ENCODE measurements at places on chromosomes 7 and 10.

DNA sequence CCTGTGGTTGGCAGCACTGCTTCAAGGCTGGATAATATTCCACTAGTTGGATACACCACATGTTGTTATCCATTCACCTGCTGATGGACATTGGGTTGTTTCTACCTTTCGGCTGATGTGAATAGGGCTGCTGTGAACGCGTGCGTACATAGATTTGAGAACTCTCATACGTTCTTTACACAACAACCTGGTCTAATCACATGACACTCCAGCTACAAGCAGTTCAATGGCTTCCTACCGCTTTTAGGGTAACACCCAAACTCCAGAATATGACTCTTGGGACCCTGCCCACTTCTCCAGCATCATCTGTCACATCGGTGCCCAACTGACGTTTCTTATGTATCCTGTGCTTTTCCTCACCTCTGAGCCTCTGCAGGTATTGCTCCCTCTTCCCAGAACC is 114.6 kb downstream of the ABLIM1 start:
- no peak for DNase-seq

DNA sequence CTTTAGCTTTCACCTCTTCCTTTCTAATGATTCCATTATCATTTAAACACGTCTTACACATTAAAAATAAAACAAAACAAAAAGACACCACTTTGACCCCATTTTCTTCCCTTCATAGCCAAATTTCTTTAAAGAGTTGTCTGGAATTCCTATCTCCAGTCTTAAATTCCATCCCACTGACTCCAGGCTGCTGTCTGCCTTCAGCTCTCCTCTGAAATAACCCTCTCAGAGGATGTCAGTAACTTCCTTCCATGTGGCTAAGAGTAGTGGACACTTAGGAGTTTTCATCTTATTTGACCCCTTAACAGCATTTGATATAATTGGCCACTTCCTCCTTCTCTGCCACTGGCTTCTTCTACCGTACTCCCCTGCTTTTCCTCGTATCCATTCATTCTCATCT is 69.6 kb upstream of the MKX start:
- no peak for DNase-seq

DNA sequence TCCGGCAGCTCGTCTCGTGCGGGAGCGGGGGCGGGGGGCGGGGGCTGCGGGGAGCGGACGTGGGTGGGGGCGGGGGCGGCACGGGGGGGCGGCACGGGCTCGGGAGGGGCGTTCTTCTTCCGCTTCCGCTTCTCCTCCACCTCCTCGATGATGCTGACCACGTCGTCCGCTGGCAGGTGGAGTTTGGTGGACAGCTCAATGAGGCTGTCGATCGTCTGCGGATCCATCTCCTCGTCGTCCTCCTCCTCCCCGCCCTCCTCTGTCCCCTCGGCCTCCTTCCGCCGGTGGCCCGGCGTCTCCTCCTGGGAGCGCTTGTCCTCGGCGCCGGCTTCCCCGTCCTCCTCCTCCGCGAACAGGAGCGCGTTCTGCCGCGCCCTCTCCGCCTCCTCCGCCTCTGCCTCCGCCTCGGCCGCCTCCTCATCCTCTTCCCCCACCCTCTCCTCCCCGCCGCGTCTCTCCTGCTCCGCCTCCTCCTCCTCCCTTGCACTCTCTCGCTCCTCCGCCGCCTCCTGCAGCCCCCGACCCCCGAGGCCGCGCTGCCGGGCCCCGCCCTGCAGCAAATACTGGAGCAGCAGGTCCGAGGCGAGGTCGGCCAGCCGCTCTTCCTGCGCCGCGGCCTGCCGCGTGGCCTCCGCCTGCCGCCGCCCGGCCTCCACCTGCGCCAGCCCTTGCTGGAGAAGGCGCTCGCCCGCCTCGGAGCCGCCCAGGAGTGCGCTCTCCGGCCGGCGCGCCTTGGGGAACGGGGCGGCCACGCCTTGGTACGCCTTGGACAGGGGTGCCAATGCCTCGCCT is 1.9 kb downstream of the VGF start:
- no peak for DNase-seq

DNA sequence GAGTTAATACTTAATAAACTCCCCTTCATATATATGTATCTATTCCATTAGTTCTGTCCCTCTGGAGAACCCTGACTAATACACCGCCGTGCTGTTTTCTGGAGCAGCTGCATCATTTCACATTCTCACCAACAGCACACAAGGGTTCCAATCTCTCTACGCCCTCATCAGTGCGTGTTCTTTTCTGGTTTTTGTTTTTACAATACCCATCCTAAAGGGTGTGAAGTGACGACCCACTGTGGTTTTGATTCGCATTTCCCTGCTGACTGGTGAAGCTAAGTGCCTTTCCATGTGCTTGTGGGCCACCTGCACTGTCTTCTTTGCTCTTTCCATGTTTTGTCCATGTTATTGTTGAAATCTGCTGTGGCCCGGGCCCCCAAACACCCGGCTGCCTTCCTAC is 11.0 kb upstream of the INSIG1 start:
- DNase-seq = no peak

DNA sequence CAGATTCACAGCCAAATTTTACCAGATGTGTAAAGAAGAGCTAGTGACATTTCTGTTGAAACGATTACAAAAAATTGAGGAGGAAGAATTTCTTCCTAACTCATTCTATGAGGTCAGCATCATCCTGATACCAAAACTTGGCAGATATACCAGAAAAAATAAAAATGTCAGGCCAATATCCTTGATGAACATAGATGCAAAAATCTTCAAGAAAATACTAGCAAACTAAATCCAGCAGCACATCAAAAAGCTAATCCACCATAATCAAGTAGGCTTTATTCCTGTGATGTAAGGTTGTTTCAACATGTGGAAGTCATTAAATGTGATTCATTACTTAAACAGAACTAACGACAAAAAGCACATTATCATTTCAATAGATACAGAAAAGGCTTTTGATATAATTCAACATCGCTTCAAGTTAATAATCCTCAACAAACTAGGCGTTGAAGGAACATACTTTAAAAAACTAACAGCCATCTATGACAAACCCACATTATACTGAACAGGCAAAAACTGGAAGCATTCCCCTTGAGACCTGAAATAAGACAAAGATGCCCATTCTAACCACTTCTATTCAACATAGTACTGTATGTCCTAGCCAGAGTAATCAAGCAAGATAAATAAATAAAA is 807.7 kb upstream of the ZWINT start:
- DNase-seq = no peak

GRCh38 chr10:114102256-114102655 is 58.6 kb downstream of the ADRB1 start:
- DNase-seq = no peak

DNA sequence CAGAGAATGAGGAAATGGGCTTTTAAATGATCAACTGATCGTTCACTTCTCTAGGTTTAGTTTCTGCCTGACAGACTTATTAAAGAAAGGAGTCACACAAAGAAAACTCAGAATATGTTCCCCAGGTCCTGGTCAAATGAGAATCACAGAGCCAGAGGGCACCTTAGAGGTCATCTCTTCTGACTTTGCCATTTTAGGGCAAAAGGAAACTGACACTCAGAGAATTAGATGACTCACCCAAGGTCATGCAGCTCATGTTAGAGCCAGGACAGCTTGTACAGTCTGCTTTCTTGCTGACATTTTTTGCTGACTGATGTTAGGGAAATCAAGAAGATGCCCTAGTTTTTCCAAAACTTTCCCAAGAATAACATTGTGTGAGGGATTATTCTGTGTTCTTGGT is 312.7 kb upstream of the SP8 start:
- no peak for DNase-seq

DNA sequence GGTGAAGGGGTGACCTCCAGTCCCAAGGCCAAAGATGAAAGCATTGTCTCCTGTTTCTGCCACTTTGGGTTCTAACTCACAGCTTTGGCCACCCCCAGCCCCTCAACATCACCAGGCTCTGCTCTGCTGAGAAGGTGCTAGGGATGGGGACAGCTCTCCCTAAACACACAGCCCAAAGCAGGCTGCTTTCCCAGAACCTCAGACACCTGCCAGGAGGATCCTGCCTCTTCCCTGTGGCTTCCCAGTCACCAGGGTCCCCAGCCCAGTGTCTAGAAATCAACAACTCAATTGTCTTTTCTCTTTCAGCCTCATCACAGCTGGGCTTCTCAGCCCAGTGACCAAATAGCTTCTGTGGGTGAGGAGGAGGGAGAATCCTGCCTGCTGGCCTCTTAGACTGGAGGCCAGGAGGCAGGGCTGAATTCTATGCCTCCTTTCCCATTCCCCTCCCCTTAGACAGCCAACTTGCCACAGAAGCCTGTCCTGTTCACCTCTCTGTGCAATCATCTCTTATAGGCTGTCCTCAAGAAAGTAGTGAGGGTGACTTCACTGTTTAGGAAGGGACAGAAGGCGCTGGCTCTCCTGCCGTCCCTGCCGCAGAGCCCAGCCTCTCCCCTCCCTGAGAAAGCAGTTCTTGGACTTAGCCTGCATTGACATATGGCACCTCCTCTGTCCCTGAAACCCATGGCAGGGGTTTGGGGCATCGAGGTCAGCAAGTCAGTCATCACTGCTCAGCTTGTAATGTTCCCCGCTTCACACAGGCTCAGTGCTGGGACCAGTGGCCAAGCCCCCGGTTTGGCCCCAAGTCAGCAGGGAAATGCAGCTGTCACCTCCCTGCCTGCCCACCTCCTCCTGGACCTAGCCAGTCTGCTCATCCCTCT is 3.7 kb downstream of the FGF8 start:
- DNase-seq = no peak

DNA sequence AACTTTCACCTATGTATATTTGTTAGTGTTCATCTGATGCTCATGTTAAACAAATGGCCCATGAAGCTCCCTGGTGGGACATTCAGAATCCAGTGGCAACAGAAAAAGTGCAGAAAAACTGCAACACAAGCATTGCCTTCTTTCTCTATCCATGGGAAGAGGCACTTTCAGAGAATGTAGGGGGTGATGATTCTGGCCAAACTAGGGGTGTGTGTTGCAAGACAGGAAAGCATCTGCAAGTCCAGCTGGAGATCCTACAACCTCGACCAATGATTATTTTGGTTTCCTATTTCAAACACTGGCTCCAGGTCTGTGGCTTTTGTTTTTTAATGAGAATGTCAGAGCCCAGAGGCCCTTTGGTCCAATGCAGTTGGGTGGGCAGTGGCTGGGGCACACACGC is 198.7 kb downstream of the CXCL12 start:
- DNase-seq = no peak

DNA sequence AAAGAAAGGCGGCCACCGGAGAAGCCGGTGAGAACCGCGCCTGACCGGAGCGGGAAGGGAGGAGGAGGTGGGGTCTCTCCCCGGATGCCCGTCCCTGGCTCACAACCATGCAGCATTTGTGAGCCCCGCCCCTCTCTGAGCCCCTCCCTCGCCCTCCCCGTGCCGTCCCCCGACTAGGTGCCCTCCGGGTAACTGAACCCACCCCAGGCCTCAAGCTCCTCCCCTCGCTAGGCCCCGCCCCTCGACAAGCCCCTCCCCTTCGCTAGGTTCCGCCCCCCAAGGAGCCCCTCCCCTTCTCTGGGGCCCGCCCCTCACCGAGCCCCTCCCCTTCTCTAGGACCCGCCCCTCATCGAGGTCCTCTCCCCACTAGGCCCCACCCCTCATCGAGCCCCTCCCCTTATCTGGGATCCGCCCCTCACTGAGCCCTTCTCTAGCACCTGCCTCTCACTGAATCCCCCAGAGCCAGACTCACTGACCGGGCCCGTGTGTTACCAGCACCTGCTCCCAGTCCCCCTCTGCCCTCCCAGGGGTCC is 42.2 kb upstream of the HSPB1 start:
- DNase-seq = no peak

DNA sequence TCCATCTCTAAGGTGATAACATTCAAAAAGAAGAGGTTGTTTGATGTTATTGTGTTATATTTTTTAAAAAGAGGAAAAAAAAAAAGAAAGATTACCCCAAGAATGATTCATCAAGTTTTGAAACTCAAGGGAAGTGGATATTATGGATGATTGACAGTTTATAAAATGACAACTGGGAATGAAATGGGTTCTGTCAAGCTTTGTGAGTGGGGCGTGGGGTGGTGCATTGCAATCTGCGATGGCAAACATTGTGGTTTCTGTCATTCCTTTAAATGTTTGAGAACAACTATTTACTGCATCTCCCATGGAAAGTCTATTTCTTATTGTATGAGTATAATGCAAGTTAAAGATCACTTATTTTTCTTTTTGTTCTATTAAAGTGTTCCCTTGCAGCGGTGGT is 297.0 kb downstream of the CCDC3 start:
- DNase-seq = no peak

- DNase-seq = no peak
Measured at GRCh38 chr7:82335001-82335400, 108.6 kb downstream of the CACNA2D1 start.

DNA sequence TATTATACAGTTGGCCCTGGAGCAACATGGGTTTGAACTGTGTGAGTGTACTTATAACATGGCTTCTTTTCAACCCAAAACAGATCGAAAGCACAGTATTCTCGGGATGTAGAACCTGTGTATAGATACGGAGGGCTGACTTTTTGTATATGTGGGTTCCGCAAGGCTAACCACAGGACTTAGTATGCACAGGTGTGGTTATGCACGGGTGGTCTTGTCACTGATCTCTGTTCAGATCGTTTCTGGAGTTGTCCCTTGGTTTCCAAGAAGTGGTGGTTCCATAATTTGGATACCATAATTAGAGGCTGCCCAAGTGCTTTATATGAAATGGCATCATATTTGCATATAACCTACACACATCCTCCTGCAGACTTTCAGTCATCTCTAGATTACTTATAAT is 10.9 kb upstream of the BHLHA15 start:
- DNase-seq = no peak

DNA sequence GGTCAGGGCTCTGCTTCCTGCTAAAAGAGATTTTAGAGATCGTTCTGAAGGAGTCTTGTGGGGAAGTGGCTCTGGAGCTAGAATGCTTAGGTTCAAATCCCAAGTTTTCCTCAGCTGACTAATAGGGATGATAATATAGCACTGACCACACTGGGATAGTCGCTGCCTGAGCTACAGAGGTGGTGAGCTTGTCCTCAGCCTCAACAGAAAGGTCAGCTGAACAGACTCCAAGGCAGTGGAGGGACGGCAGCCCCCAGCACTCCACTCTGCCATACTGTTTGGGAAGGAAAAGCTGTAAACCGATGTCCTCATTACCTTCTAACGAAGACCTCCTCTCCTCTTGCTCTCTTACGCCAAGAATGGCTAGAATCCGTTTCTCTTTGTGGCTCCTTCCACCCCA is 36.2 kb downstream of the KAT6B start:
- DNase-seq = no peak

- no peak for DNase-seq
Measured at GRCh38 chr7:37516664-37517063, 68.0 kb upstream of the ELMO1 start.

DNA sequence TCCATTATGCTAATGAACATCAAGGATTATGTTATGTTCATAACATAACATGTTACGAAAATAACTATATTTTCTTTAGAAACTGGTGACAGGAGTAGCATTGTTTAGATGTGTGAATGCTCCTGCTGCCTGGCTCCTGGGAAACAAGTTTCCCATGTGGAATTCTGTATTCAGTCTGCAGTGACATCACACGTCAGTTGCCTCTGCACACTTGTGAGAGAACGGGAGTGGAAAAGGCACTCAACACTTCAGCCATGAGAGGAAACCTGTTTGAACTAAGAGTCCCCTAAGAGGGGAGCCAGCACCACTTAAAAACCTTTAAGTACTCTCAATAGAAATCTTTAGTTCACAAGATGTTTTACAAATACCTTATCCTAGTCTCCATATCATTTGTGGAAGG is 140.3 kb upstream of the FAM20C start:
- no peak for DNase-seq

All from SHP77 treated with DMSO at 0.1 percent for 48 hours (cell line).